ENCODE measurements at places on chromosomes 1 and 21.

DNA sequence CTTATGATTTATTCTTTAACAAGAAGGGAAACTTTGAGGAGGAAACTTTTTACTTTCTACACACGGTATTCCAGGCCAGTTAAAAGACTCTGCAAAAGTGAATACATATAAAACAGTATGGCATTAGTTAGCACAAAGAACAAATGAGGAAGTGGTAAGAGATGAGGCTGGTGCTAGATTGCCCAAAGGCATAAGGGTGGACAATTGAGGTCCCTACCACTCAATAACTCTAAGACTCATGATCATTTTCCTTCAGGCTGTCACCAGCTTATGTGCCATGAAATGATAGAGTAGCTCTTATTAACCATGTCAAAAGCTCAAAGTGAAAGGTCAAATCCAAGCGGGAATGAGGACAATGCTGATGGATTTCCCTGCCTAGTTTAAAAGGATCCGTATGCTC, 124.5 kb downstream of the TBX15 start:
- no peak for DNase-seq

GRCh38 chr21:31042080-31042464, 3.8 kb upstream of the KRTAP19-8 start:
- no peak for DNase-seq

DNA sequence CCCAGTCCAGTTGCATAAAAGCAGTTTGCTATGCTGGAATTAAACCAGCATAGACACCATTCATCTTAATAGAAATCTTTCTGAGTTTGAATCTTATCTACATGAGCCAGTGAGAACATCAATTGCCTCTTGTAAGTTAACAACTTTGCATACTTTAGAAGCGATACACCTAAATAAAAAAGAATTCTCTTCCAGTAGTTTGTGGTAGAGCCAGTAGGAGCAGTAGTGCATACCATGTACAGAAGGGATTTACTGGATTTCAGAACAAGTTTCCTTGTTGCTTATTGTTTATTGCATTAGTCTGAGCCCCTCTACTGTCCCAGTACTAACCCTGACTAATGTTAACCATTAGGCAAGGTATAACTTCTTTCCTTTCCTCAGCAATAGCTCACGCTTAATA, 313.1 kb downstream of the TGFB2 start:
- DNase-seq, result no peak

- peak; percentile 46 for DNase-seq
Measured at GRCh38 chr1:44584167-44584566, 90.1 kb downstream of the TMEM53 start.

DNA sequence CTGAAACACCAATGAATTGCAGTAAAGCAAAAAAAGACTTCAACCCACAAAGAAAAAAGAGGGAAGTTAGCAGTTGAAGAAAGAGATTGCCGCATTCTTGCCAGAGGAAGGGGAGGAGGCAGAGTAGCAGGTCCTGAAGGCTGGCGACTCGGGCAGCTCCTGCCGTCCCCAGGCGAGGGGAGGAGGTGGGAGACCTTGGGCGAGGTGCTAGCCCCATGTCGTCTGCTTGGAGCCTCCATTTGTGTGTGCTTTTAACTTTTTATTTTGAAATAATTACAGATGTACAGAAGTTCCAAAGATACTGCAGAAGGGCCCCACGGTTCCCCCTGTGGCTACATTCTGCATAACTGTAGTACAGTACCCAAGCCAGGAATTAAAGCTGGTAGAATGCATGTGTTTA, 6.7 kb downstream of the TRPM2 start:
- DNase-seq, result no peak

- no peak for DNase-seq
Measured at GRCh38 chr1:236140705-236141446, 1.5 kb upstream of the GPR137B start.
